Bone marrow (tissue), 2 donors: ENCODE measurements at places on chromosomes 2 and 18.

GRCh38 chr18:76604935-76605240, 109.8 kb upstream of the ZNF516 start:
- DNase-seq: no peak

GRCh38 chr18:3520230-3521085, 70.5 kb downstream of the TGIF1 start:
- no peak for DNase-seq

DNA sequence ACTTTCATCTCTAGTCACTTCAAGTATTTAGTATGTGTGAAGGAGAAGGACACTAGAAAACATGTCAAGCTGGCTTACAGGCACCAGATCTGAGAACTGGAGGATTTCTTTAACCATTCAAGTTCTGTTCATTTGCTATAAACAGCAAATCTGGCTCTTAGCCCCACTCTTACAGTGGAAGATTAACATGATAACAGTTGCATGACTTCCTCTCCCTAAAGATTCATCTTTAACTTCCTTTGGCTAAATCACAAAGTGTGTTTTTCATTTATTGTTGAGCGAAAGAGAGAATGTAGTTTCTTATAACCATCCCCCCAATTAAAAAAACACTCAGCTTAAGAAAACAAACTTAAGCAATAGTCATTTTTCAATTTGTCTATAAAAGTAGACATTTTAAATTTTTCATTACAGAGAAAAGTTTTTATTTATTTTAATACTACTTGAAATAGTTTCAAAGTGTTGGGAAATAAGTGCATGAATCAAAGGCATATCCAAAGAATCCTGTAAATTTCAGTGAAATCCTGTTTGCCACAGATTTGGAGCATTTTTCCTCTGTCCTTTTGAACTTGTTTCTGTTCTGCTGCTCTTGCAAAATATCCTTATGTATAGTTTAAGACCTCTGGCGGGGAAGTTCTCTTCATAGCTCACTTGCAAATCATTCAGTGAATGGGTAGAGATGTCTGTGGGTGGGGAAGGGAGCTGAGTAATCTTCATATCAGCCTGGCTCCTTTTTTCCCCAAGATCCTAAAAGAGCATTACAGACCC, 241.0 kb upstream of the RBBP8 start:
- no peak for DNase-seq

- DNase-seq: no peak
These were observed 176.1 kb upstream of the DLGAP1 start for GRCh38 chr18:4631239-4631638.

DNA sequence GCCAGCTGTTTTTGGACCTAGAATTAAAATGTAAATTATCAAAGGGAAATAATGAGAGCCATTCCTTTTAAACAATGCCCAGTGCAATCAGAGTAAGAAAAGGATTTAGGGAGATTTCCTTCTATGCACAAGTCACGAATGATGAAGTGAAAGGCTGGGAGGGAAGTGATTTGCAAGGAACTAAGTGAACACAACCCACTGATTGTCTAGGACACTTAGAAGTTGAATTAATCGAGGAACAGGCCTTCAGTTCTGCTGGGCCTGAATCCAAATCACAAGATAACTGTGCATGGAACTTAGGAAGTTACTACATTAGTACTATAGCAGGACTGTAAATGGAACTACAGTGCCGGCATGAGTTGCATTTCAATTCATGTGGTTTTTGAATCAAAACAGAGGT, 17.7 kb downstream of the MAP2 start:
- no peak for DNase-seq

- DNase-seq: no peak
These were observed 301.2 kb downstream of the AGPS start for GRCh38 chr2:177693658-177694339.

DNA sequence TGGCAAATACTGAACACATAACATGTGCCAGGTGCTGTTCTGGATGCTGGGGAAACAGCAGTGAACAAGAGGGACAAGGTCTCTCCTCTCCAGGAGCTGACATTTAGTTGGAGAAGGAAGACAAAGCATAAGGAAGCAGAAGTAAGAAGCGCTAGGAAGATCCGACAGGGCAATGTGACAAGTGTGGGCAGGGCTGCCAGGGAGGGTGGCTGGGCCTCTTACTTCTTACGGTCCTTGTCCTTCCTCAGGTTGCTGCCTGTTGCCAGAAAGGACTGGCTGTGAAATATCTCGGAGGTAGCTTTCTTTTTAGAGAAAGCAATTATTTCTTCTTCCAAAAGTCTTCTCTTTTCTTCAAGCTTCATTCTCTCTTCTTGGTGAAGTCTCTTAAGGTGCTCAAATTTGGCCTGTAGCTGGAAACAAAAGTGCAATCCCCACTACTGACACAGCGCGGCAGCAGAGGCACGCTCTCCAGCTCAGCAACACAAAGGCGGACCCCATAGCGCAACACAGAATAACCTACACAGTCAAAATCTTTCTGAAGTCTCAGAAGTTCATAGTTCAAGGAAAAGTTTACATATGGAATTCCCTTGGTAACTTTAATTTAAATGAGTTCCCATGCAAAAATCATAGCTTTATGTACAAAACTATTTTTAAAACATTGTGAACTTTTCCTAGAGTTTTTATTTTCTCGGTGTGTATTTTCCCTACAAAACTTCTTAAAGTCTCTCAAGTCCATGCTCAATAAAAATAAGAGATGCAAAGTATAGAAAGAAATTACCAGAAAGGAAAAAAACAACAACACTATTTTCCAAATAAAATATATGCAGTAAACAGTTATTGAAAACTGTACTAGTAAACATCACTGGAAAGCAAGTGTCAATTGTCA, 67.7 kb downstream of the SEPTIN10 start:
- DNase-seq: no peak

DNA sequence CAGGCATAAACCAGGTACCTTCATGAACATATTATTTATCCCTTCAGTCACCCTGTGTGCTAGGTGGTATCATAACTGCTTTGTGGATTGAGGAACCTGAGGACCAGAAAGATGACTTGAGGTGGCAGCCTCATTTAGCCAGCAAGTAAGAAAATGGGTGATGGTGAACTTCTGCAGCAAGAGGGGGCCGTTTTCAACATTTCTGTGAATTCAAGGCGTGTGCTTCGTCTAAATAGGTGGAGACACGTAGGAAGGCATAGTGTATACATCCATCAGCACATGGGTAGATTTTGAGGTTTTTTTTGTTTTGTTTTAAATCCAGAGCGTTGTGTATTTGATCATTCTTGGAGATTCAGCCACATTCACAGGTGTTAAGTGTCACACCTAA, 118.7 kb downstream of the SPTBN1 start:
- DNase-seq: no peak

DNA sequence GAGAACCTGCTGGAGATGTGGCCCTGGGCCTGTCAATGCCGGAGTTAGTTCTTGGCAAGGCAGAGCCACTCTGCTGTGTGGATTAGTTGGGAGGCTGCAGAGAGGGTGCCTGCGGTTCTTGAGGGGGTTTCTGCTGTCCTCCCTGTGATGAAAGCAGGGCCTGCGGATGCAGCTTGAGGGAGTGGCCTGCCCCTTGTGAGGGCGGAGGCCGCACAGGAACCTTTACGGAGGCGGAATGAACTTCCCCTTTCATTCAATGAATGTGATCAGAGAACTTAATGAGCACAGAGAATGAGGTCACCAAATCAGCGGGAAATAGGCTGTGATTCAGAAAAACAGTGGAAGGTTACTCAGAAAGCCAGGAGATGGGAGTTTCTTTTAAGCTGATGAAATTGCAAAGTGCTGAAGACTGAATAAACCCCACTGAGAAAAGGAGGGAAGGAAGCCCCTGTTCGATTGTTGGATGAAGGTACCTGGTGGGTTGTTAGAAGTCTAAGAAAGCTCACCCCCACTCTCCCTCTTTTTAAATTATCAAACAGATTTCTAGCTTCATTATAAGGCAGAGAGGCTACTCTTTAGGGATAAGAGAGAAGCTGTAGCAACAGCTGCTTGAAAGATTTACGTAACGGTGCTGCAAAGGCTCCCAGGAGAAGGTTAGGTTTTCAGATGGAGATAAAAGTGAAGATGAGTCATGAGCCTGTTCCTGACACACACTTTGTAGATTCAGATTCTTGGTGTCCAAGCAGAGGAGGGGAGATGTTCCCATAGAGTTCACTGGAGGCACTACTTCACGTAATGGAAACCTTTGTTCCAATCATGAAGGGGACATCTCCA, 47.4 kb downstream of the VWA3B start:
- DNase-seq: peak; percentile 54

DNA sequence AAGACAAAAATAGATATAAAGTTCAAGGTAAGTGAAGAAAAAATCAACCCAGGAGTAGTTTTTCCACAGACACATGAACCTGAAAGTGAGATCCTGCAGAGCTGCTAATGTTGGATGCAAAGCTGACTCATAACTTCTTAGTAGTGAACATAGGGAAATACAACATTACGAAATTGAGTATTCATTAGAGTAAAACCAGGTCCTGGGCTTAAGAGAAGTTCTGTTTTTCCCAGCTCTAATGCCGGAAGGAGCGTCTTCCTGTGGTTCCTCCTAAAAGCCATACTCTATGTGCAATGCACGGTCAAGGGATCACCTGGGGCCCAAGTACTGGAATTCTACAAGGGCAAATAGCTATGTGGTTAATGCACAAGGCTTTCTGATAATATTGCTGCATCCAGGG, 141.7 kb downstream of the RBMS1 start:
- no peak for DNase-seq

DNA sequence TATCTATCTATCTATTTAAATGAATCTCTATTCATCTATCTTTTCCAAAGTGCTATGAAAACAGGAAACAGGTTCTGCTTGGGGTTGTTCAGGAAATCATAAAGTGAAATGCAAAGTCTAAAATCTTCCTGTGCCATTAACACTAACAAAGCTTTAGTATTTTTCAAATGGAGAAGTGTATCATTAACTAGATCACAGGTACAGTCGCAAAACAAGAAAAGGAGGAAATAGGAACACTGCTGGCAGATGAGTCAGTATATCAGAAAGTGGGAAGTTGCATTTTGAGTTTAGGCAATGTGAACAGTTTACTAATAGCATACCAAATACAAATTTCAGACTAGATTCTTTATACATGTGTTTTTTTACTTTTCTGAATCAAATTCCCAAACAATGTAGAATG, 888.5 kb upstream of the FSHR start:
- DNase-seq: no peak

GRCh38 chr18:46893360-46893759, 23.9 kb downstream of the PIAS2 start:
- DNase-seq: no peak

DNA sequence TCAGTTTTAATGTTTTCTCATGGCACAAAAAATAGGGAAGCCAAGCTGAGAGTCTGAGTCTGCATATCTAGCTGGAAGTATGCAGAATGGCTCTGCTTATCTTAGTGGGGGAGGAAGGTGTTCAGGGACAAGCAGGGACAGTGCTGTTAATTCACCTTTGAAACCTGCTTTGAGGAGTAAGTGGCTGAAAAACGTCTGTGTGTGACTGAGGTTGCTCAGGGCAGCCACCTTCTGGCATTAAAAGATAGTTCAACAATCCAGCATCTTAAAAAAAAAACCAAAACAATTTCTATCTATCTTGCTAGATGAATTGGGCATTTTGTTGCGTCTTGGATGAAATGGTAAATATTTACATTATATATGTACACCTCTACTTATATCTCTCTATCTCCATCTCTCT, 2.0 kb upstream of the TRPM8 start:
- DNase-seq: no peak

- no peak for DNase-seq
These were observed 52.9 kb upstream of the APCDD1 start for GRCh38 chr18:10401521-10401920.

GRCh38 chr2:41870265-41870585, 177.6 kb upstream of the PKDCC start:
- no peak for DNase-seq

DNA sequence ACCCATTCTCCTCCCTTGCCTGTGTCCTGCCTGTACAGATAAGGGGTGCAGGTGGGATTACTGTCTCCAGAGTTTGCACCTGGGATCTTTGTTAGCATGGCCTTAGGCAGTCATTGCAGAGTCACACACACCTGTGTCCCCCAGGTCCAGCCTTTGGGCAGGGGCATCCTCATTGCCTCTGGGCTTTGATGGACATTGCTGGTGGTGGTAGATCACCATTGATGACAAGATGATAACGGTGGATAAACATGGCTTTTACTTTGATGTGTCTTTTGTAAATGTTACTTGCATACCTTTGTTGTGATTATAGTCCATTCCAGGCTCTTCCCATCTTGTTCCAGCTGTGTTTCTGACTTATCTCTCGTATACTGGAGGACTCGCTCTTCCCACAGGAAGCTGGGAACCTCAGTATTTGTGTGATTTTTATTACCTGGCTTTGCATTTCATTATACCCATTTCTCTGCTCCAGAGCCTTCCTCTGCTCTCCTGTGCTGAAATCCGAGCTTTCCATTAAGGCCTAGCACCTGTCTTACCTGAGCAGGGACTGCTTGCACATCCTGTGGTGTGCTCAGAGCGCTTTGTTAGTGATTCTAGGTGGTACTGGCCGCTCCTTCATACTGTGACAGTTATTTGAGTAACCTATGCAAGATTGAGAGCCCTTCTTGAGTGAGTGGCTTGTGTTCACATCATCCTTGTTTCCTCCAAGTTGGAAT, 79.2 kb downstream of the PTPRM start:
- no peak for DNase-seq

DNA sequence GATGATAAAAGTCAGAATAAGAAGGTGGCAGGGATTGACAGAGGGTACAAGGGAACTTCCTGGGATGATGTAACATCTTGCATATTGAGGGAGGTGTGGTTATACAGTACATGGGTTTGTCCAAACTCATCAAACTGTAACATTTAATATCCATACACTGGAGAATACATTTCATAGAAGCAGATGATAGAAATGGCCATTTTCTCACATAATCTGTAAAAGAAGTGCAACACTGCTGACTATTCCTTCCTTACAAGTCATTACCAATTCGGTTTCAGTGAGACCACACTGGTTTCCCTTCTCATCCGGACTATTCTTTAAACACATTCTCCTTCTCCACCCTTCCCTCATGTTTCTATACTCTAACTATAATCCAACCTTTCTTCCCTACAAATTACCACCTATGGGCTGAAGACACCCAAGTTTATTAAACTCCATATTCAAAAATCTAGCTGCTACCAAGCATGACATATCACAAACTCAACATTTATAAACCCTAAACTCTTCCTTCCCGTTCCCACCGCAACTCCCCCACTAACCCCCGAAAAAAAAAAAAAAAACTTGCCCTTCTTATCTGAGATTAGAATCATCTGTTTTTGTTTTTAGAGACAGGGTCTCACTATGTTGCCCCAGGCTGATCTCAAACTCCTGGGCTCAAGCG, 1.6 kb downstream of the COX7A2L start:
- no peak for DNase-seq

DNA sequence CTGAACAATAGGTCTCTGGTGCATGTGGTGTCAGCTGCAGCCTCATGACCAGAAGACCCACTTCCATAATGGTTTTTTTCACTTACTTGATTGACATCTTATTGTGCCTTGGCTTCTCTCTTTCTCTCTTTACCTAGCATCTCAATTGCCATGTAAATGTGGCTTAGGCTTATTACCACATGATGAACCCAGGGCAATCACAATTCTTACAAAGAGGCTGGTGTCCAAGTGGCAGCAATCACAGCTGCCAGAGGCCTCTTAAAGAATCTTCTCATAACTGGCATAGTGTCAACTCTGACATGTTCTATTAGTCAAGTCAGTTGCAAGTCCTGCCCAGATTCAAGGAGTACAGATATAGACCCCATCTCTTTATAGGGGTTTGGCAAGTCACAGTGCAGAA, 1224.8 kb downstream of the SUCLG1 start:
- no peak for DNase-seq

GRCh38 chr2:239096676-239097427, 249.0 kb downstream of the TWIST2 start:
- no peak for DNase-seq
